Stimulated activated CD4-positive, alpha-beta T cell treated with anti-CD3 and anti-CD28 coated beads, Interleukin-1b, Interleukin-23, amount 100 ng/mL, for 48 hours (primary cell): ENCODE measurements at places on chromosomes 3 and 15.
A peak's percentile ranks its signal among the peaks of the same experiment; 100 is the strongest.

DNA sequence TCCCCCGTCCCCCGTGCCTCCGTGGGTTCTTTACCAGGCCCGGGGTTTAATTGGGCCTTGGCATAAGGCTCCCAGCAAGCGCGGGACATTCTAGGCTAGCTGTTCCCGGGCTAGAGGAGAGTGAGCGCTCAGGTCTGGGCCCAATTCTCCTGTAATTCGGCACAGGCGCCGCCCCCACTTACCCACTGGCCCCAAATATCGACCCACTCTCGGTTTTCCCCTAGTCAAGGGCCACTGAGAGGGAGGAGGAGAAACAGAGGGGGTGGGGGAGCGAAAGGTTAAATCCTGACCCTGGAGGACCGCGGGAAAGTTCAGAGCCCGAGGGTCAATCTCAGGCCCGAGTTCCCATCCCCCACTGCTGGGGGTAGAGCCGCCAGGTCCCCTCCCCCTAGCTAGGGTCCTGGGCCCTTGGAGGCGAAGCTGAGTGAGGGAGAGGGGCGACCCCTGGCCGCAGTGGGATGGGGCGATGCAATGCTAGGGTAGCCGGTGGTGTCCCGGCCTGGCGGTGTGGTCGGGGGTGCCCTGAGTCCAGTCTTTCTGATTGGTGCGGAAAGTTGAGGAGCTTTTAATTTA, 8.5 kb upstream of the ONECUT1 start:
- DNase-seq: no peak

- no peak for DNase-seq
These were observed 706.3 kb downstream of the PDCD6IP start for GRCh38 chr3:34504775-34505174.

GRCh38 chr3:78517965-78518364, 1249.8 kb downstream of the ROBO1 start:
- no peak for DNase-seq

DNA sequence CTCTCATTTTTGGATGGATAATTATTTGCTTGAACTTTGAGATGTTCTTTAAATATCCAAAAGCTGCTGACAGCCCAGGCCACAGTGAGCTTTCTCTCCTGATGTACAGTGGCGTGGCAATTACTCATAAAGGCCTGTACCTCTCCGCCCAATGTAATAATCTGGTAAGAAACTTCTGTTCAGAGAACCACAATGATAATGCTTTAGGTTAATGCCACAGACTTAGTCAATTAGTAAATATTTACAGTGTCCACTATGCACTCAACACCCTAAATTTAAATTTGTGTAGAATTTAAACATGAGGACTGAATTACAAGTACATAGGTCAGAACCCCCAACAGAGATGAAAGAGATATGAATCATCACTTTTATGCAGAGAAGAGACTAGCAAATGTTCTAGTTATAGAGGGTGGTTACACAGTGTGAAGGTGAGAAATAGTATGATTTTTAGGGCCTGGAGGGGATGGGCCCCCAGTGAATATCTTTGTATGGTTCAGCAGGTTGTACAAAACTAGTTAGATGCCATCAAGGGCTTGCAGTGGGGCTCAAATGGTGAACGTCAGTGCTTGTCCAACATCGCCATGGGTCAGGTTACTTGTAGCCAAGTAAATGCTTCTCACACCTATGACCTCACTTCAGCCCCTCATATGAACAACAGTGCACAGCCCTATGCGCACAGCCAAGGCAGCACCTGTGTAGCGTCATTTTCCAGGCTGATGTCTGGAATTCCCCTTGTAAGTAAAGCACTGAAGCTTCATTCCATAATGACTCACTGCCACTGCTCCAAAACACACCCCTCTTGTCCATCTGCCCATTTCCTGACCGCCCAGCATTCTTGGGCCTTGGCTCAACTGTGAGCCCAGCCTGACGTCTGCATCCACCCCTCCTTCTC, 13.3 kb downstream of the ABHD2 start:
- no peak for DNase-seq

GRCh38 chr15:70376929-70377691, 279.4 kb upstream of the TLE3 start:
- DNase-seq: no peak

DNA sequence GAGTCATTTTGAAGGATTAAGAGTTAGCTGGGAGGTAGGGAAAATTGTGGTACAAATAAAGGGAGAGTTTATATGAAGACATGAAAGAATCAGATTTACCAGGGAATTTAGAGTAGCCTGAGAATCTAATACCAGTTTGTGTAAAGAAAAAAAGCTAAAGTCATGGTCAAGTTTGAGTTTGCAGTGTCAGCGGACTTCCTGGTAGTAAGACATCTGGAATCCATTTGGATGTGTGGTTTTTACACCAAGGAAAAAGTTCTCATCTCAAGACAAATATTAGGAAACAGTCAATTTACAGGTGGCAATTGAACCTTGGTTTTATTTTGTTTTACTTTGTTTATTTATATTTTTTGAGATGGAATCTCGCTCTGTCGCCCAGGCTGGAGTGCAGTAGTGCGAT, 1.5 kb upstream of the P2RY12 start:
- DNase-seq: no peak

GRCh38 chr3:20488151-20488550, 302.1 kb upstream of the SGO1 start:
- DNase-seq: no peak

- DNase-seq: no peak
These were observed 23.3 kb downstream of the ANAPC13 start for GRCh38 chr3:134462331-134462941.

DNA sequence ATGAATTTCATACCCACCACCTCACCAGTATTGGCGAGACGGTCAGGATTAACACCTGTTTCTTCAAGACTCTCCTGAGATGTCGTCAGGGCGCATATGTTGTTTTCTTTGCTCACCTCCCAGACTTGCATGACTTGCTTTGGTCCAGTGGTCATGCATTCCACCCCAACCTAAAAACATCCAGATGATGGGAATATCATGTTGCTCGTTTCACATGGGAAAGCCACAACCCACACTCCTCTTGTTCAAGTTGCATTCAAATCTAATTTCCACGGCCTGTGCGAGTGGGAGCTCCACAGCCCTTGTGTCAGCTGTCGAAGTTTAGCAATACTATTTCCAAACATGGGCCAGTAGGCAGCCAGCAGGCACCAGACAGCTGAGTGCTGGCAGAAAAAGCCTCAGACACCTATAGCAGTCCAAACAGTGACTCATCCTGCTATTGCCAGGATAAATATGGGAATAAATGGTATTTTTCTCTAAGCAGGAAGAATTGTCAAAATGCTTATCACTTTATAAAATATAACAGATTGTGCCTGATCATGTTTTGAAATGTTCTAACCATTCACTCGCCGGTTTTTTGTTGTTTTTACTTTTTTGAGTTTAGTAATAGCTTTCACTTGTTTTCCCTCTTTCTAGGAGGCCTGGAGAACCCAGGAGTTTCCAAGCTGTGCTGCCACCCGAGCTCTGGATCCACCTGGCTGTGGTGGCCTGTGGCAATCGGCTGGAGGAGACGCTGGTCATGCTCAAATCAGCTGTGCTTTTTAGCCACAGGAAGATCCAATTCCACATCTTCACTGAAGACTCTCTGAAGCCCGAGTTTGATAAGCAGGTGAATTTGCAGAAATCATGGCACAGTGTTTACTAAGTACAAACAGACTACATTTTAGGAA, 20.1 kb downstream of the GXYLT2 start:
- no peak for DNase-seq

GRCh38 chr3:125374501-125374995, 577 bp downstream of the ZNF148 start:
- DNase-seq: peak; percentile 20

GRCh38 chr3:127915937-127916493, 983 bp downstream of the KBTBD12 start:
- no peak for DNase-seq

DNA sequence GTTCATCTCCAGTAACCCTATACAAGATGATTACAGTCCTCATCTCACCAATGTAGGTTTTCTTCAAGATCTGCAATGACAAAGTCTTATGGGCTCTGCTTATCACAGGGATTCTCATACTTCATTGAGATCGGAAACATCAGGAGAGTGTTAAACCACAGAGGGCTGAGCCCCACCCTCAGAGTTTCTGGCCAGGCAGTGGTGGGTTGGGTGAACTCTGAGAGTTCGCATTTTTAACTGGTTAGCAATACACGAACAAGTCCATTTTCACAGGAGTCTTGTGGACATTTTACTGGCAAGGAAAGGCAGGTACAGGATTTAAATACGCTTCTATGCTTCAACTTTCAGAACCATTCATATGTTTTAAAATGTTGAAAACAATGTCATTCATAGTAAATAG, 366.7 kb upstream of the ROBO2 start:
- no peak for DNase-seq

DNA sequence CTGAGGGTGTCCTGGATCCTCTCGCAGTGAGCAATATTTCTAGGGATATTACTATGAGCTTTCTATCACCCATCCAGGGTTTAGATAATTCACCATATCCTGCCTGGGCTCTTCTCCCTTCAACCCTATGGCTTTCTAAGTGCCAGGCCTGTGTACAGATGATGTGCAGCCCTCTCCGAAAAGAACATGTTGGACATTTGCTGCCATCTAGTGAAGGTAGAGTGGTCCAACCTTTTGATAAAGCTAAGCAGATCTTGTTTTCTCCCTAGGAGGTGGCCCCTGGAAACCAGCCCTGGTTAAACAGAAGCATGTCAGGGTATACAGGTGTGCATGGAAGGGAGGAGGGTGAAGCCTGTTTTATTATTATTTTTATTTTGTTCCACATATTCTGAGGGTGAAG, 27.9 kb upstream of the SCN10A start:
- DNase-seq: no peak

- DNase-seq: no peak
These were observed 55.9 kb downstream of the SQOR start for GRCh38 chr15:45690581-45691260.

DNA sequence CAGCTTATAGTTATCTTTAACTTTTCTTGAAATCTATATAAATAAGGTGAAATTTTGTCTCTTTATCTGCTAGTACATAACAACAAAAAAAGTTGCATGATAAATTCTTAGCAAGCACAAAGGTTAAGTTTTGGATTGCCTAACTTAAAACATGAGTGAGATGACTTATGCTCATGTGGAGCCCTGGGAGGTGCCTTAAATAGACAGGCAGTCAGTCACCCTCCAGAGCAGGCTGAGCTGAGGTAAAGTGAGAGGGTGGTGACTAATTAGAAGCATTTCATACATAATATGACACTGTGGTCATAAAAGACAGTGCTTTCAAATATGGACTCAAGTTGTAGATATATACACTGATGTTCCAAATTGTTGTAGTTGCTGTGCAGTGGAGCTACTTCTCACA, 14.6 kb upstream of the MME start:
- DNase-seq: no peak

- DNase-seq: no peak
These were observed 3.8 kb upstream of the PCOLCE2 start for GRCh38 chr3:142892714-142893113.

DNA sequence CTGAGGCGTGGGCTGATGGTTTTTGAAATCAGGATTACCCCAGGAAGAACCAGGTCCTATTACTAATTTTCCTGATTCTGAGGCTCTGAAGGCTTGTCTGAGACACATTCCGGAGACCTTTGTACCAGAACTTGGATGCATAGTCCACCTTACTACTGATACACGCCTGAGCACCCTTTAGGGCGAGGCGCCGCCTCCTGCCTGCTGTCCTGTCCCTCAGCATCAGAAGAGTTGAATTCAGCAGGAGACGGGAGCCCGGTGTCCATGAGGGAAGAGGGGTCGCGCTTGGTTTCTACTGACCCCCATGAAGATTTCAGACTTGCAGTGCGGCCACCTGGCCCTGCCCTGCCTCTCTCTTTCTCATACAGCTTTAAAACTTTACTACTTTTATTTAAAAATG, 49.9 kb downstream of the KLF13 start:
- no peak for DNase-seq

GRCh38 chr15:92277776-92278175, 115.9 kb upstream of the ST8SIA2 start:
- DNase-seq: no peak

DNA sequence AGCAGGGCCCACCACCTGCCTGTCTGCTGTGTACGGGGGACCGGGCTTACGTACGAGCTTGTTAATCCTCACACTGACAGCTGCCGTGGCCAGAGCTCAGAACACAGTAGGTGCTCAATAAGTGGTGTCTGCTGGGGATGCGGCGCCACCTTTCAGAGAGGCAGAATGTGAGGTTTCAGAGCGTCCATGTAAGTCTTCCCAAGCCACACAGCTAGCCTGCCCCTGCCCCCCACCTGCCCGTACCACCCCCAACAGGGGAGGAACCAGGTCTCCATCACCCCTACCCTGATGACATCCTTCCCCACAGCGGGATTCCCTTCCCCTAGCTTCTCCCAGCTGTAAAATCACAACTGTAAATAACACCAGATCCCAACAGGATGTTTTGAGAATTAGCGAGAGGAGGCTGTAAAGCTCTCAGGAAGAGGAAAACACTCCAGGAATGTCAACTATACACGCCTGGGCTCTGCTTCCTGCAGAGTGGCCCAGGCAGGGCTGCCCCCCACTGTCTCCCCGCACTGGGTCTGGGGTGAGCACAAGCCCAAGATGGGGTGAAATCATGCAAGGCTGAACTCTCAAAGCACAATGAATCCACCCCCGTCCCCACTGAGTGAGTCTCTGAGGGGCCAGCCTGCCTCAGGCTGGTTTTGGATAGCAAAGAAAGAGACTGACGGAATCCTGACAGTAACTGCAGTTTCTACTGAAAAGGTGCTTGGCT, 250.1 kb upstream of the LYSMD4 start:
- no peak for DNase-seq

- DNase-seq: no peak
These were observed 2.8 kb downstream of the PRSS50 start for GRCh38 chr3:46714728-46715506.

DNA sequence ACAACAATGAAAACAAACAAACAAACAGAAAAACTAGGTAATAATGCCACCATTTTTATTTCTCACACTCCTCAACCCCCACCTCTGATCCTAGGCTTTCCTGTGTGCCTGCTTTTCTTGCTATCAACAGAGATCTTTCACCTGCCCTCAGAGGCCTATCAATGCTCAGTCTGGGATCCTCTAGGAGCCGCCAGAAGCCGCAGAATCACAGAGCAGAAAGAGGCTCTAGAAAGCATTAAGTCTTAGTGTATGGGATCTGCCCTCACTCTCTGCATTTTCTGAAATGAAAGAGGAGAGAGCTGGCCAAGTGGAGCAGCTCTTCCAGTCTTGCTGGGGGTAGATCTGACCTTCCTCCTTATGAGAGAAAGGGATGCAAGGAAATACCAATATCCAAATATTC, 306.8 kb downstream of the TUSC7 start:
- DNase-seq: no peak
